NCI-H748 treated with DMSO at 0.1 percent for 48 hours (cell line): ENCODE measurements at places on chromosomes 7 and 10.

GRCh38 chr10:89563861-89564478 lies 28.6 kb upstream of the SLC16A12 start:
- DNase-seq = peak; percentile 74

DNA sequence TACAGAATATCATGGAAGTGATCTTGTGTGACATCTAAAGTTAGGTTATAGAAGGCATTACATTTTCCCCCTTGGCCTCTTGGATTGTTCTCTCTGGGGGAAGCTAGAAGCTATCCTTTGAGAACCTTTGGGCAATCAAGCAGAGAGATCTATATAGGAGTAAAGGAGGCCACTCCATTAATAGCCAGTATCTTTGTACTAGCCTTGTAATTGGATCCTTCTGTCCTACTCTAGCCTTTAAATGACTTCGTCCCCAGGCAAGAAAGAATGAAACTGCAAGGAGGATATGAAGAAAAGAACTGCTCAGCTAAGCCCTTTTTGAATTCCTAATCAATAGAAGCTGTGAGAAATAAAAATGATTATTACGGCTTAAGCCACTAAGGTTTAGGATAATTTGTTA lies 230.9 kb downstream of the AGMO start:
- peak; percentile 22 for DNase-seq

- DNase-seq = no peak
Measured at GRCh38 chr10:71344154-71344925, 25.3 kb downstream of the SLC29A3 start.

DNA sequence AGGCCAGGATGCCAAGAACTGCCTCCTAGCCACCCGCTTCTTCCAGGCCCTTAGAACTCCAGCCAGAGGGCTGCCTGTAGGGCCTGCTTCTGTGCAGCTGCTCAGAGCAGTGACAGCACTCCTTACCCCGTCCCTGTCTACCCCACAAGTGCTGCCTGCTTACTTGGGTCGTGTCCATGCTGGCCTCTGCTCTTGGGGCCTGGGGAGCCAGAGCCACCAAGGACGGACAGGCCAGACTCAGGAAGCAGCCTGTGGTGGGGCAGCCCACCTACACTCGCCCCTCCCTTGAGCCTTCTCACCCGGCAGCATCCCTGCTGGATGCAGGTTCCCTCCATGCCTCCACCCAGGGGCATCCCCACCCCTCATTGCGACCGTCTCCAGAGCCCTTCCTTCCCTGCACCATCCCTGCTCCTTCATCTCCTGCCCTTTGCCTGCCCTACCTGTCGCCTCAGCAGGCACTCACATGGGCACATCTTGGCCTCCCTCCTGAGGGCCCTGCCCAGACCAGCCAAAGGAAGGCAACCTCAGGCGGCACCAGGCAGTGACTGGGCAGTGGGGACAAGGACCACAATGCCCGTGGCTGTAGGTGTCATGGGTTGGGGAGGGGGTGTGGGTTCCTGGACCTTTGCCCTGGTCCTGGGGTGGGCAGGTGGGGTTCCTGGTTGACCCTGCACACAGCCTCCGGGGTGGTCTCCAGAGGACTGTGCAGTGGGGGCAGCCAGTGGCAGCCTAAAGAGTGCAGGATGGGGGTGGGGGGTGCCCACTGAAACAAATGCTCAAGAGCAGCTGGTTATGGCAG lies 78.0 kb upstream of the TNS3 start:
- DNase-seq = no peak

GRCh38 chr7:55512635-55513191 lies 59.6 kb downstream of the VOPP1 start:
- DNase-seq = no peak

GRCh38 chr7:6501586-6502564 lies 49.4 kb downstream of the GRID2IP start:
- no peak for DNase-seq

DNA sequence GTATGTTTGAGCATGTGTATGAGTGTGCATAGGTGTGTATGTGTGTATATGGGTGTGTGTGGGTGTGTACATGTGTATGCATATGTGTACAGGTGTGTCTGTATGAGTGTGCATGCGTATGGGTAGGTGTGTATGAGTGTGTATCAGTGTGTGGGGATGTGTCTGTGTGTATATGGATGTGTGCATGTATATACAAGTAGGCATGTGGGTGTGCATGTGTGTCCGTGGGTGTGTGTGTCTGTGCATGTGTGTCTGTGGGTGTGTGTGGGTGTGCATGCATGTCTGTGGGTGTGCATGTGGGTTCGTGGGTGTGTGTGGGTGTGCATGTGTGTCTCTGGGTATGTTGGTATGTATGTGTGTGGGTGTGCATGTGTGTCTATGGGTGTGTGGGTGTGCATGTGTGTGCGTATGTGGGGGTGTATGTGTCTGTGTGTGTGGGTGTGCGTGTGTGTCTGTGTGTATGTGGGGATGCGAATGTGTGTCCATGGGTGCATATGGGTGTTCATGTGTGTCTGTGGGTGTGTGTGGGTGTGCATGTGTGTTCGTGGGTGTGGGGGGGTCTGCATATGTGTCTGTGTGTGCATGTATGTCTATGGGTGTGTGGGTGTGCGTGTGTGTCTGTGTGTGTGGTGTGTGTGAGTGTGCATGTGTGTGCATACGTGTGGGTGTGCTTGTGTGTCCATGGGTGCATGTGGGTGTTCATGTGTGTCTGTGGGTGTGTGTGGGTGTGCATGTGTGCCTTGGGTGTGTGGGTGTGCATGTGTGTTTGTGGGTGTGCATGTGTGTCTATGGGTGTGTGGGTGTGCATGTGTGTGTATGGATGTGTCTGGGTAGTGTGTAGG lies 20.6 kb downstream of the EMX2 start:
- DNase-seq = no peak

DNA sequence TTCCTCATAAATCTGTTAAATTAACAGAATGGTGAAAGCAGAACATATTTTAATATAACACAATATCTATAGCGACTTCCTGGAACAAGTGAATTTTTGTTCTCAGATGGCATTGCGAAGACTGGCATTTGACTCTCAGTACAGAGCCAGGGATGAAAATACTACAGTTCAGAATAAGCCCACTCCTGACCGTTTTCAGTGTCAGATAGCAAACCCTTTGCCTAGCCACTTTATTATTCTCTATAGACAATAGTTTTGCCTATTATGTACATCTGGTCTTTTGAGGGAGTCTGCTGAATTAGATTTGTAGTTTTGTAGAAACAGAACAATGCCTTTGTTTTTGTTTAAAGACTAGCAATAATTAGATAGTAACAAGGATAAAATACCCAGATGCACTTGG lies 2.3 kb downstream of the MINPP1 start:
- no peak for DNase-seq

DNA sequence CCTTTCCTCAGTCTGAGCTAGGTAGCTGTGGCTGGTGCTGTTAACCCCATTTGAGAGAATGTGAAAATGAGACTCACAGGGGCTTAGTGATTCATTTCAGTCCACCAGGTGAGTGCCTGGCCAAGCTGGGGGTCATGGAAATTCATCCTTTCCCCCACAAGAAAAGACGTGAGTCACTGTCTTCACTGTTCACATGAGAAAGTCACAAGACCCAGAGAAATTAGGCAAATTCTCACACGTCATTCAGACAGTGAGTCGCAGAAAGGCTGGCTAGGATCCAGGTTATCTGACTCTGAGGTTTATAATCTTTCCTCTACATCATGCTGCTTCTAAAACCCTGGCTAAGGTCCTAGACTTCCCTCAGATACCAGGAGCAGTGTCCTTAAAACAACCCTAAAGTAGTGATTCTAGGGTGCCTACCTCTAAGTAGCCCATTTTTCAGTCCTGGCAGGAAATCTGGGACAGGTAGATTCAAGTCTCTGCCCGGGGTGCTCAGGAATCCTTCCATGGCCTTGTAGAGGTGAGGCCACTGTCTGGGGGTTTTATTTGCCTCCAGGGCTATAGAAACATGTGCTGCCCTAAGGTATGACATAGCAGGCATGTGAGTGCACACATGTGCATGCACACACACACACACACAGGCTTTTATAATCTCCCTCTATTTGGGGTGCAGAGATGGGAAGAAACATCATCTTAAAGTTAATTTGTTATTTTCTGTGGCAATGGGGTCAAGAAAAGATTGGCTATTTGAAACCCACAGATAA lies 427.9 kb upstream of the CELF2 start:
- no peak for DNase-seq

DNA sequence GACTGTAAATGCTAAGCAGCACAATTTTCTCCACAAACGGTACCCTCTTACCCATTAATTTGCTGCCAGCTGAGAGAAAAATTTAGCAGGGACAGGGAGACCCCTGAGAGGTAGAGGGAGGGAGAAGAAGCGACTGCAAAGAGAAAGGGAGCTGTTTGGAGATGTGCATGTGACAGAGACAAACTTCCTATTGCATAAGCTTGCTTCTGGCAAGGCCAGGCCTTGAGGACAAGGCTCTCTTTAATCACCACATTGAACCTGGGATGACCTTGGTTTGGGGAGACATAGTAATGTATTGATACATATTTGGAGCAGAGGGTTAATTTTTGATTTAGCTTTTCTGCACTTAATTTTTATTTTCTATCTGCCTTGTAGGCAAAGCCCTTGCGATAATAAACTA lies 31.1 kb upstream of the HIBADH start:
- no peak for DNase-seq

DNA sequence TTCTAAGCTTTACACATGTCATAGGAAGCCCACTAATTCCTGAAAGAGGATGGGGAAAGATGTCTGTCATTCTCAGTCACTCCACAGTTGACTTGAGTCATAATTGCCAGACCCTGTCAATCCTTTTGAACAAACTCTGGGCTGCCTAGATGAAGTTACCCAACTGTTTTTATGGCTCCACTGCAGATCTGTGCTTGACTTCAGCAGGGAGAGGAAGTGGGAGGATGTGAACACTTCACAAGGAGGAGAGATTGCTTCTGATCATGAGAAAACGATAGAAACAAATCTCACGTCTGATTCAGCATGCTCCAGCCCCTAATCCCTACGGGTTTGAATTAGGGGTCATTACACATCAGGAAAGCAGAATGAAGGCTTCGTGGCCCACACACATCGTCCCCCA lies 596.6 kb upstream of the CELF2 start:
- DNase-seq = no peak

- no peak for DNase-seq
Measured at GRCh38 chr10:62471711-62472110, 97.5 kb downstream of the ZNF365 start.
